ENCODE measurements at places on chromosomes 11 and 22.

DNA sequence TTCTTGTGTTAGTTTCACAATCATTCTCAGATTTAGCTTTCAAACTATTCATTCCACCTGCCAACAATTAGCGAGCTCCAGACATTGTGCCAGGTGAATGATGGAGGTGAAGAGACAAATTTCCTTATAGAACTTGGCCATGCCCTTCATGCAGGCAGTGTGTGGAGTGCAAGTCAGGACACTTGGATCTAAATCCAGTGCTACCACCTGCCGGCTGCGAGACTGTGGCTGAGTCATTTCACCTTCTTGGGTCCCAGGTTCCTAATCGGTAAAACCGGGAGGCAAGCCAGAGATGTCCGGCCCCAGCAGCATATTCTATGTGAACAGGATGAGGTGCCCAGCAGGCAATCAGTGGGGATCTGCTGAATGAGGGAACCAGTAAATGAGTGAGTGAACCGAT, 18.6 kb upstream of the EHF start:
- no peak for DNase-seq

- DNase-seq: no peak
Measured at GRCh38 chr11:130882138-130882551, 34.1 kb downstream of the SNX19 start.

DNA sequence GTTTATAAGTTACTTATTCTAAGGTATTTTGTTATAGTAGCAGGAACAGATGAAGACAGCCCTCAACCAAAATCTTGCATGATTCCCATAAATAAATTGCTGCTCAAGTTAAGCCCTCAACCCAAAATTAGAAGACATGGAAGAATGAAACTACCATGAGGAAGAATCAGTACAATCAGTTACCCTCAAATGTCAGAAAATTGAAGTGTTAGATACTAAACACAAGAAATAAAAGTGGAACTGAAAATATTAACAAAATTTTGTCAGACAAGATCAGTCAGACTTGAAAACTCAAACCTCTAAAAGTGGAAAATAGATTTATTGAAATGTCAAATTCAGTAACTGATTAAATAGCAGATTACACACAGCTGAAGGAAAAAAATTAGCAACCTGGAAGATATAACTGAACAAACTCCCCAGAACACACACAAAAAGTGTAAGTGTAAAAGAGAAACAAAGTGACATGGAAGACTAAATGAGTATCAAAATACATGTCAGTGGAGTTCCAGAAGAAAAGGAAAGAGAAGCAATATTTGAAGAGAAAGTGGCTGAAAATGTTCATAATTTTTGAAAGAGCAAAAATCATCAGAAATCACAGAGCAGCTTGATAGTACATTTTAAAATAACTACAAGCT, 49.5 kb upstream of the GNAZ start:
- no peak for DNase-seq

DNA sequence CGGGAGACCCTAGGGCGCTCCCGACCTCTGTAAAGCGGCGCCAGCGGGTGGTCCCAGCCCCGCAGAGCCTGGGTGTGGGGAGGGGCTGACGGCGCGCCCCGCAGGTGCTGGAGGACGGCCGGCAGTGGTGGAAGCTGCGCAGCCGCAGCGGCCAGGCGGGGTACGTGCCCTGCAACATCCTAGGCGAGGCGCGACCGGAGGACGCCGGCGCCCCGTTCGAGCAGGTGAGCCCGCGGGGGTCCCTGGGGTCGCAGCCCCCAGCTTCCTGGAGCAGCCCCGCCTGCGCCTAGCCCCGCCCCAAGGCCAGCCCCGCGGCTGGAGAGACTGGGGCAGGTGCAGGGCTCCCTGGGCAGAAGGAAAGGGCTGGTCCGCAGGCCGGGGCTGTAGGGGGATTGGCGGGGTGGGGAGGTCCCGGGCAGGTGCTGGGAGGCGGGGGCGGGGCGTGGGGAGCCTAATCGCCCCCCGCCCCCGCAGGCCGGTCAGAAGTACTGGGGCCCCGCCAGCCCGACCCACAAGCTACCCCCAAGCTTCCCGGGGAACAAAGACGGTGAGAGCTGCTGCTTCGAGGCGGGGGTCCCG, 19.7 kb downstream of the EPS8L2 start:
- DNase-seq: no peak

- DNase-seq: no peak
Measured at GRCh38 chr11:77035039-77035438, 841 bp downstream of the B3GNT6 start.

- no peak for DNase-seq
Measured at GRCh38 chr11:133181066-133181465, 351.2 kb downstream of the OPCML start.

DNA sequence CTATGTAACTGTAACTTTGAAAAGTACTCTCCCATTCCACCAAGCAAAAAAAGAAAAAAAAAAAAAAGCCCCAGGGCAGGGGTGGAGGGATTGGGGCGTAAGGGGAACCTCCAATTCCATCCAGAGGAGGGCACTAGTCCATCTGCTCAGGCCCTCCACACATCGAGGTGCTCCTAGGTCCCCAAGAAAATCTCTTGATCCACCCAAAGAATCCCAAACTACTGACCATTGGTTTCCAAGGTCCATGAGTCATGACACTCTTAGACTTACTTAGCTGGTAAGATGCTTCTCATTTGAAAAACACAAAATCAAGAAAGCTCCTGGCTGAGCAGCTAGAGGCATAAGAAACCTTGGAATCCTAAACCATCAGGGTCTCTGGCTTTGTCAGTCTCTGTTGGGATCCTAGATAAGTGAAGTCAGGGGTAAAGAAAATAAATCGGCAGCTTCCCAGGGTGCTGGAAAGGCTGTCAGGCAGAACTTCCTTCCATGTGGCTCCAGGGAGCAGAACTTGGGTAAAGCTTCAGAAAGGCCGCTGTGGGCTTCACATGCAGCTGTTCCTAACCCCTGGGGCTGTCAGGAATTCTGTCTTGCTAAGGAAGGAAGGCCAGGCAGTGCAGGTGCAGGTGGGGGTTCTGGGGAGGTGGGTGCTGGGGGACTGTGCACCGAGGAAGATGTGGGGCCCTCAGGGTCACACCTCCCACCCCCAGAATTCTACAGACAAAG, 49.4 kb upstream of the ADA2 start:
- no peak for DNase-seq

- DNase-seq: no peak
Measured at GRCh38 chr11:20035701-20036601, 124.3 kb downstream of the DBX1 start.

- DNase-seq: no peak
Measured at GRCh38 chr22:38766076-38766777, 10.4 kb upstream of the SUN2 start.

GRCh38 chr11:113507341-113507740, 32.1 kb upstream of the DRD2 start:
- DNase-seq: no peak

DNA sequence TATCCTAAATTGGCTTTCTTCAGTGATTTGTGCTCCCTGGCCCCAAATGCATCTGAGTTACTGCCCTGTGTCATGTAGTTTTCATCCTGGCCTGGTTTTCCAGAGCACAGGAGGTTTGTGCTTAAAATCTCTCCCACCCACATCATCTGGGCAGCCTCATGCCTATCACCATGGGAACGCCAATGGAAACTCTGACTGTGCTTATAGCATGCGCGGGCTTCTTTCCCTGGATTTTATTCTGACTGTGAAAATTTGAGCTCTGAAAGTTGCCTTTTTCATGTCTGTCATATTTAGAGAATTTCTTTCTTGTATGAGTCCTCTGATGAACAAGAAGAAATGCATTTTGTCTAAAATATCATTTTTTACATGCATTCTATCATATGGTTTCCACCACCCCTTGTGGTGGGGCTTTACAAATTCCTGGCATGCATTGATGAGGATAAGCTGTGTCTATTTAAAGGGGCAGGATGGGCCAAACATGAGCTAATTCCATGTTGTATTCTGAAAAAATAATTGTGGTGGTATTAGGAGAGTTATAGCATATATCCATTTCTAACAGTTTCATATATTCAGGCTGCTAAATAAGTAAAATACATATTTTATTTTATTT, 55.1 kb downstream of the IRAG1 start:
- DNase-seq: no peak

- no peak for DNase-seq
Measured at GRCh38 chr11:116776522-116776984, 3.8 kb upstream of the BUD13 start.

GRCh38 chr22:21042978-21043859, 2.5 kb upstream of the LRRC74B start:
- no peak for DNase-seq

GRCh38 chr11:126914941-126915340, 85.6 kb downstream of the KIRREL3 start:
- DNase-seq: no peak

DNA sequence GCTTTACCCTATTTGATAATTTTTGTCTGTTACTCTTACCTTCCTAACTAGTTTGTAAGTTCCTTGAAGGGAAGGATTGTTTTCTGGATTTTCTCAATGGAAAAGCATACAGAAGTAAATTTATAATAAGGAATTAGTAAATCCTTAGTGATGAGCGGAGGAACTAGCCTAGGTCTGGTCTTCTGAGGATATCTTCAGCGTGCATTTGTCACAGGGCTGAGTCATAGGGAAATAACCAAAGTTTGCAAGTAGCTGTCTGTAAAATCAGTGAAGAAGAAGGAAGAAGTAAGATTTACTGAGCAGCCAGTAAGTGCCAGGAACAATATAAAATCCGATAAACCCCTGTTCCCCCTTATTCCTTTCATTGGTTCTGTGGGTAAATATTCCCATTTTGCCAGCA, 162.7 kb upstream of the SORL1-AS1 start:
- DNase-seq: no peak

DNA sequence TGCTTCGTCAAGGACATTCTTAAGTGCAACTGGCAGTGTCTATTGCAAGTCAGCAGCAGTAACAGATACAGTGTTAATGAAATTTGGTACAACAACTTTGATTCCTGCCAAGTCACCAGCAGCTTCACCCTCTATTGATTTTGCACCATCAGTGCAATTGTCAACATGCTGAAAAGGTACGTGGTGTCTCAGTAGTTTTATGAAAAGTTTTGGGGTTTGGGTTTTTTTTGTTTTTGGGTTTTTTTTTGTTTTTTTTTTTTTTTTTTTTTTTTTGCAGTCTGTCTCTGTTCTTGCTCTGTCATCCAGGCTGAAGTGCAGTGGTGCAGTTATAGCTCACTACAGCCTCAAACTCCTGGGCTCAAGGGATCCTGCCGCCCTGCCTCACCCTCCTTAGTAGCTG, 19.1 kb upstream of the GRIK4 start:
- no peak for DNase-seq

DNA sequence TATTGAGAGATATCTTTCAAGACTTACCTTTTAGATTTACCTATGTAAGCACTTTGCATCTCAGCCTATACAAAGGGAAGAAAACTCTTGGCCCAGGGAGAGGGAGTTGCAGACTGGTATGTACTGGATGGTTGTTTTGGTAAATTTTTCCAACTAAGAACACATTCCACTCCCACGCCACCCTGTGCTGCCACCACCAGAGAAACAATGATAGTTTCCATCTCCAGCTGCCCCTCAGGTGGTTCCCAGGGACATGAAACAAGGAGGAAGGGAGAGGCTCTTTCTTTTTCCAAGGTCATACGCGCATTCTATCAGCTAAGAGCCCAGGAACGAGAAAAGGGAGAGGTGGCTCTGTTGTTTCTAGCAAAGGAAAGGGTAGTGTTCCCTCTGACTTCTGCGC, 34.4 kb downstream of the CCDC34 start:
- no peak for DNase-seq

- no peak for DNase-seq
Measured at GRCh38 chr11:29171360-29171950, 845.4 kb downstream of the KCNA4 start.

GRCh38 chr11:56923116-56923515, 65.6 kb upstream of the OR5AK2 start:
- DNase-seq: no peak

DNA sequence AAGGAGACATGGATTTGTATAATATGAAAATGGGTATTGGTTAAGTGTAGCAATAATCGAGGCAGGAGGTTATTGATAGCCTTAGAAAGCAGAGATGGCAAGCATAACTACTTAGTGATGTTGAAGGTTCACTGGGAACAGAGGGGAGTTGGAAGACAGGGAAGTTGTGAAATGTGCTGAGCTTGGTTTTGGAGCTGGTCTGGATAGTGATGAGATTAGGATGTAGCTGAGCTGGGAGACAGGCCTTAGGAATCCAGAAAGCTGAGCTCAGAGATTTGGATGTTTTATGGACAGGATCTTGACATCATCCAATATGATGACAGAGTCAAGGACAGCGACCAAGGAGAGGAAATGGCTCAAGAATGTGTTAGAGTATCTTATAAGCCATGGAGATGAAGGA, 113.1 kb downstream of the ARHGAP42 start:
- no peak for DNase-seq

- peak; percentile 59 for DNase-seq
Measured at GRCh38 chr11:68447015-68447801, 13.3 kb upstream of the PPP6R3 start.

DNA sequence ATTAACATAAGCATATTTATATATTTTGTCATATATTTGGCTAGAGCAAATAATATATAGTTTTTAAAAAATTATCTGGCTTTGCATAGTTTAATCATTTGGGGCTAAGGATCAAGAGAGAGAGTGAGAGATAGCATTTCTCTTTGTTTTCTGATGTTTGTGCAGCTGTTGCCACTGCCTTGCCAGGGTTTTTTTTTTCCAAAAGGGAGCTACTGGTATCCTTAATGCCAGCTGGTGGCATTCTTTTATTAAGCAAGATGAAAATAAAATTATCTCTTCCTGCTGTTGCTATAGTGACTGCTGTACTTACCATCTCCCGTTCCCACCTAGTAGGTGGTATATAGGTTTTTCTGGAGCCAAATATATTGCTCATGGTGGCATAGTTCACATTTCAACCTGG, 793.3 kb upstream of the ARHGAP42 start:
- no peak for DNase-seq

GRCh38 chr11:91158297-91158696, 935.4 kb upstream of the CHORDC1 start:
- DNase-seq: no peak

DNA sequence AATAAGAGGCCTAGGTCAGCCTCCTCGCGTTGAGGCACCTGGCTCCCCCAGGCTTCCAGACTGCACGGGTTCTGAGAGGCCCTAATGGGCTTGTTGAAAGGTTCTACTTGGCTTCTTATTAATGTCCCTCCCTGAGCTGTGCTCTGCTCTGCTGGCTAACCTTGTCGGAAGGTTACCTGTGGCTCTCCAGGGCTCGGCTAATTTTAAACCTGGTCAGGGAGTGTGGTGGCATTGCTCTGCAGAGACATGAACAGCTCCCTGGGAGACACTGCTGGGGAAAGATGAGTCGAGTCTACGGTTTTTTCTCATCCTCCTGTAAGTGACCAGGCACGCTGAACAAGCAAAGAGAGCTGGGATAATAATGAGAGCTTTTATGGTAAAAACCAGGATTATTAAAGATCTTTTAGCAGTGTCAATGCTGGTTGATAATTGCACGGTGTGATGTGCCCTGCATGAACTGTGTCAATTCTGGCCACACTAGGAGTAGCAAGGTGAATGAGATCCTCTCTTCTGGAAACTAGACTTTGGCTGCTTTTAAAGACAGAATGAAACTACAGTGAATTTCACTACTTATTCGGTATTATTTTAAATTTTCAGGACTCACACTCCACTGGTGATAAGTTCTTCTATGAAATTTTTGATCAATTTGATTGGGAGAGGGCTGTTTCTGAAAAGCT, 70.7 kb downstream of the TEAD1 start:
- DNase-seq: no peak

- no peak for DNase-seq
Measured at GRCh38 chr22:49774499-49775151, 53.0 kb downstream of the BRD1 start.

- no peak for DNase-seq
Measured at GRCh38 chr11:1864231-1864630, 11.3 kb downstream of the LSP1 start.
